ENCODE measurements at places on chromosomes 1 and 21.

DNA sequence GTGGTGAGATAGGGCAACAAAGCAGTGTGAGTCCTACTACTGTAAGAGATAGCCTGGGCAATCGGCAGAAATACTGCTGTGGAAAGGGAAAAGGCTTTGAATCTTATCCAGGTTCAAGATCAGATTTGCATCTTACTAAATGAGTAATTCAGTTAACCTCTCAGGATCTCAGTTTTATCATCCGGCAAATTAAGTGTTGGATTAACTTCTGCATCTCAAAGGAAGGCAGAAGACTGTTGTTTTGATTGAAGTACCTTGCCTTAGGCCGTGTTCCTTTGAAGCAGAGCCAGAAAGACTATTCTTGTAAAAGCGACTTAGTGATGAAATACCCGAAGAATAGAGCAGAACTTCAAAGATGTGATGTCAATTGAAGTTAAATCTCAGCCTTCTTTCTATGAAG is 612.9 kb upstream of the USP24 start:
- peak; percentile 72 for DNase-seq

DNA sequence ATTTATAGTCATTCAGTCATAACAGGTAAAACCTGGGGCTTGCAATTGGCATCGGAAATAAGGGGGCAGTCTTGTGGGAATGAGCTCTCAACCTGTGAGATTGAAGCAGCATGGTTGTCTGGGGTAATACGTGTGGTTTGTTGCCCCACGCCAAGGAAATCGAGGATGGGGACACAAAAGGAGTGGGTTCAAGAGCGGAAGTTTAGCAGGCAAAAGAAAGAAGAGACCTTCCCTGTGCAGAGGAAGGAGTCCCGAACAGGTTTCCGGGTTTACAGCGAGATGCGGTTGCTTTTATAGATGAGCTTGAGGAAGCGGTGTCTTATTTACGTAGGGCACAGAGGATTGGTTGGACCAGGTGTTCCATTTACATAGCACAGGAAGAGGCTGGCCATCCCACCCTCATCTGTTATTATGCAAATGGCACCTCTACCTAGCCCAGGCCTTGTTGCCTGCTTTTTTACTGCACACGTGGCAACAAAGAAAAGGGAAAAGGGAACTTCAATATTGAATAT is 37.3 kb downstream of the IFNAR1 start:
- DNase-seq = no peak

DNA sequence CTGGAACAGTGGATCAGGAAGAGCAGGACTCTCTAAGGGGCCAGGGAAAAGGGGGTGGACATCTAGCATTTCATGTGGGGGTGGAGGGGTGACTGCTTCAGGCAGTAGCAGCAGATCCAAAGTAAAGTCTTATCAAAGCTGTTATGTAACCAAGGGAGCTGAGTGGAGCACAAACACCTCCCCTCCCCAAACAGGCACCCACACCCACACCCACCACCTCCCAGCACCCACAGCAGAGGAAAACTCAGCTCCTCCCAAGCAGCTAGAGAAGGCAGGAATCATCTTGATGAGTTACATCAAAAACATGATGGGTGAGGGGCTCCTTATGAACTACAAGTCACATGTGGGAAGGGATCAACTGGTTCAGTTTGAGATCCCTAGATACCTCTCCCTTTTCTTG is 6.0 kb downstream of the DLGAP3 start:
- no peak for DNase-seq

- DNase-seq = no peak
Measured at GRCh38 chr1:215081661-215082531, 641 bp upstream of the KCNK2 start.
